ENCODE measurements at places on chromosomes 2 and 18. TPM values are rescaled to one million over a fixed set of nuclear protein-coding genes. Genes with fewer than 3 reads are reported as not detected.

LIPG gene
- 0.50 TPM for total RNA-seq

STARD6 gene
- total RNA-seq = not detected

DNA sequence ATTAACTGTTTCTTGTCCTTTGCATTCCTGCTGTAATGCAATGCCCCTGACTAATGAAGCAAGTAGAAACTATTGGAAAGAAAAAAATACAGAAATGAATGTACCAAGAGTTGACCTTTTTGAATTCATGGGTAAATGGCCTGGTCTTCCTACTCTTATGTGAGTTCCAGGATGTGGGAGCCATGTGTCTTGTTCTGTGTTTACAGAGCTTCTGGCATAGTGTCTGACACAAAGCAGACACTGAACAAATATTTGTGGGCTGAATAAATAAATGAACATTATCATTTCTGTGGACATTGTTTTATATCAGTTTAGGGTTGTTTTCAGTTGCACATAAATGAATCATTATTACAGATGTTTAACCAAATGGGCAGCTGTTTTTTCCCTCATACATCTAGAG, 155.5 kb downstream of the CD8B2 start:
- H3K27me3 ChIP-seq = peaks cover 2% of the 10 kb centered on the region
- no peak overlapping the region for H3K27ac ChIP-seq
- H3K4me1 ChIP-seq = no peaks in the 10 kb centered on the region
- H3K4me3 ChIP-seq = no peak overlapping the region

IL1B gene
- 0.44 TPM for total RNA-seq

- H3K4me3 ChIP-seq = no peak overlapping the region
- DNase-seq = no peak
- H3K4me1 ChIP-seq = no peaks in the 10 kb centered on the region
- H3K27ac ChIP-seq = no peak overlapping the region
- no peaks in the 10 kb centered on the region for H3K27me3 ChIP-seq
Measured at GRCh38 chr18:55932675-55933074, 344.7 kb upstream of the TCF4 start.

MOB4 gene
- total RNA-seq = 19.5 TPM

MAPK4 gene
- total RNA-seq = not detected

DNA sequence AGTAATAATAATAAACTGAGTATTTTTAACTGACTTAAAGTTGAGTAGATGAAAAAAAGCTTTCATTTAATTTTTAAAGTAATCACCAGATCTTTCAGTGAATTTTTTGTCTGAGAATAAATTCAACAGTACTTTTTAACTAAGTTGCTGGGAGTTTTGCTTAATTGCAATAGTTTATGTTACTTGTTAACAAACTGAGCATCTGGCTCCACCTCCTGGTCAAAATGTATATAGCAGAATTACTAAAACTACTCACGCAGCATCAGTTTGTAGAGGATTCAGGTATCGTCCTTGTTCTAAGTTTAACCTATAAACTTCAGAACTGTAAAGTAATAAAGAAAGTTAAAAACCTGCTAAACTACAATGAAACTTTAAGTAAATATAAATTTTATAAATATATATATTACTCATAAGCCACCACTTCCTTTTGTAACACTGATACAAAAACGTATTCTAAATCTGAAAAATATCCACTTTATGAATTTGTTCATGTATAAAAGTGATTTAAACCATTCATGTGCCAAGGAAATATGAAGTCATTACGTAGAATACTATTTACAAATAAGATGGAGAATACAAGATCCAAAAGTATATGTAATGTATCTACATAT, 21.3 kb downstream of the NOL10 start:
- no peaks in the 10 kb centered on the region for H3K4me1 ChIP-seq
- H3K36me3 ChIP-seq = peaks cover 23% of the 10 kb centered on the region
- no peak overlapping the region for H3K4me3 ChIP-seq
- H3K27ac ChIP-seq = no peak overlapping the region

- H3K27ac ChIP-seq = no peak overlapping the region
- no peaks in the 10 kb centered on the region for H3K36me3 ChIP-seq
- no peaks in the 10 kb centered on the region for H3K4me1 ChIP-seq
Measured at GRCh38 chr2:60053791-60054190, 499.7 kb downstream of the BCL11A start.

DNA sequence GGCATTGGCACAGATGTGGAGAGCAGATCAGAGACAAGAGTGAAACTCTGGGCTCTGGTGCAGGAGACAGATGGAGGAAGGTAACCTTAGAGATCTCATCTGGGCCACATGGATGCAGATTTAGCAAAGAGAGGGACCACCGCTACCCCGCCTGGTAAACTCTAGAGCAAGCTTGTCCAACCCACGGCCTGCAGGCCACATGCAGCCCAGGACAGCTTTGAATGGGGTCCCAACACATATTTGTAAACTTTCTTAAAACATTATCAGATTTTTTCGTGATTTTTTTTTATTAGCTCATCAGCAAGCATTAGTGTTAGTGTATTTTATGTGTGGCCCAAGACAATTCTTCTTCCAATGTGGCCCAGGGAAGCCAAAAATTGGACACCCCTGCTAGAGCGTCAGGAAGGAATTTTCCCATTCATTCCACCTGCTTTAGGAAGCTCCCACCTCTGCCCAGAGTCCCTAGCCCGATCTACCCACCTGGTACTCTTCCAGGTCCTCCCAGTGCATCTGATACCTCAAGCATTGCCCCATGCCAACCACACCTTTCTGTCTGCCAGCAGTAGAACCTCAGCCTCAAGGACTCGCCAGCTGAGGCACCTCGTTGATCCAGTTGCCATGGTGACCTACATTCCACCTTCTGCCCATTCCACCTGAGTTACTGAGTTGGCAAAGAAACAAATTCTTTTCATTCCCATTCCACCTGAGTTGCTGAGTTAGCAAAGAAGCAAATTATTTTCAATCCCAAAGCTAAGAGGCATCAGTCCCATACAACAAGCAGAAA, at the start of gene CIB4:
TSS of gene CIB4 (minus strand) at position 586 of the 784 bp plus-strand sequence. CDS start at position 534, 52 bp downstream.
- no peak within 1 kb of the TSS for H3K27ac ChIP-seq
- no peaks in the 10 kb centered on the region for H3K4me1 ChIP-seq
- peaks cover 24% of the 10 kb centered on the region for H3K27me3 ChIP-seq
- H3K4me3 ChIP-seq = no peak within 1 kb of the TSS

DYSF gene
- total RNA-seq = not detected

DNA sequence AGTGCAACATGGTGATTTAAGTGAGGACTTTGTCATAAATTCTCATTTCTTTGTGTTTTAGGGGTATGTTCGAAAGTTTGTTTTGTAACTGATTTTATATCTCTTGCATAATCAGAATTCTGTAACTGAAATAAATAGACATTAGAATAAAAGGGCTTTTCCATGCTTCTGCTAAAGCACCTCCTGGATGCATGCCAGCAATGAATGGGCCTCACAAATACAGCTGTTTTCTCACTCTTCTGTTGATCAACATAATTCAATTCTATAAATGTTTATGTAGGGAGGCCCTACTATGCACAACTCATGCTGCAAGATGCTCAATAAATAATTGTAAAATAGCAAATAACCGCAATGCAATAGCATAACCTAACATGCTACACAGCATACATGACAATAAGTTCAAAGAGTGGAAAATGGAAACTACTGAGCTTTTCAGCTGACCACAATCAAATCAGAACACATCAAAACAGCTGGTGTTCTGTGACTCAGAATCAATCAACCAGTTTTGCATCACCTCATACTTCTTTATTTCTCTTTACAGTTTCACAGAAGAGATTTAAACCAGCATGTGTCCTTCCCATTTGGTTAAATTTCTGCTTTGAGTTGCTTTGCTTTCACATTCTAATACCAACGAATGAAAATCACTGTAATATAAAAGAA, 11.0 kb downstream of the CDH7 start:
- DNase-seq = no peak
- no peak overlapping the region for H3K27ac ChIP-seq
- no peaks in the 10 kb centered on the region for H3K4me1 ChIP-seq
- no peak overlapping the region for H3K4me3 ChIP-seq

- no peaks in the 10 kb centered on the region for H3K27me3 ChIP-seq
- no peak overlapping the region for H3K27ac ChIP-seq
- DNase-seq = no peak
Measured at GRCh38 chr18:48780201-48780912, 170.4 kb downstream of the SMAD7 start.

MC2R gene
- not detected for total RNA-seq

- no peaks in the 10 kb centered on the region for H3K4me1 ChIP-seq
- H3K27me3 ChIP-seq = peaks cover 15% of the 10 kb centered on the region
- no peaks in the 10 kb centered on the region for H3K36me3 ChIP-seq
- H3K4me3 ChIP-seq = no peak overlapping the region
- DNase-seq = peak; percentile 69
Measured at GRCh38 chr18:59823596-59824195, 76.1 kb upstream of the PMAIP1 start.

DNA sequence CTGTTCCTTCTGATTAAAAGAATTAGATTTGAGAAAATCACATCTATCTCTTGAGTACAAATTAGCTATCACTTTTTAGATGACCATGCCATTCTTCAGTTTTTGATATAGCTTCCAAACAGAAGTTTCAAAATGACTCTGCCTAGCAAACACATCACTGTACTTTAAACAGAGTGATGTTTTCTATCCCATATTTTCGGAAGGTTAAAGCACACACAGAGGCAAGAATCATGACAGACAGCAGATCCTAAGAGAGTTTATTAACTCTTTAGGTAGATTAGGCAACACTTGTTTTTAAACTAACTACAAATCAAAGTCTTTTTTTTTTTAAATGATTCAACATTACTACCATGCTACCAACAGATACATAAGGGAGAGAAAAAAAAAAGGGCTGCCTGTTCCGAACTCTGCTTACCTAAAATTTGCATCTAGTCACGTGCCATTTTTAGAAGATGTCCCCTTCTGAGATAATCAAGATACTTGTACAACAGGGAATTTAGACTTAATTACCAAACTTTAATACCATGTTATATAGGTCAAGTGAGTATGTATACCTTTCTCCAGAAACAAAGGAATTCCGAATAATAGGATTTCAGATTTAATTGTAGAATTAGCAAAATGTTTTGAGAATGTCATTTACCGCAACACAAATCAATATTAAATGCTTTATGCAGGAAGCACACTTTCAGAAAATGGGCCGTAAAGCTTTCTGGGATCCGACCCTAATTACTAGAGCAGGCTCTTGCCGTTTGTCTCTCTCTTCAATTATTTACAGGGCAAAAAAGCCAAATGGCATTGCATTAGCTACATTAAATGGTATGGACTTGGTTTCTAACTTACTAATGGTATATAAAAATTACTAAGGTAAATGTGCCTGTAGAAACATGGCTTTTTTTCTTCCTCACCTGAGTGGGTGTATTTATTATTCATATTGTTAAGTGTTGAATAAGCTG, 2.6 kb downstream of the RBMS1 start:
- no peak overlapping the region for H3K27ac ChIP-seq
- DNase-seq = no peak
- H3K27me3 ChIP-seq = no peaks in the 10 kb centered on the region
- peaks cover 58% of the 10 kb centered on the region for H3K4me1 ChIP-seq

CFAP65 gene
- not detected for total RNA-seq

- H3K27me3 ChIP-seq = peaks cover 29% of the 10 kb centered on the region
- no peaks in the 10 kb centered on the region for H3K36me3 ChIP-seq
- H3K4me1 ChIP-seq = peaks cover 3% of the 10 kb centered on the region
Measured at GRCh38 chr2:178202927-178203326, 8.6 kb downstream of the OSBPL6 start.

GRCh38 chr18:80246445-80247392, 595 bp downstream of the PARD6G start:
- H3K27me3 ChIP-seq = peaks cover 36% of the 10 kb centered on the region
- no peak for DNase-seq
- H3K4me1 ChIP-seq = peaks cover 5% of the 10 kb centered on the region

CCDC141 gene
- total RNA-seq = 0.93 TPM

- no peaks in the 10 kb centered on the region for H3K4me1 ChIP-seq
- DNase-seq = no peak
- H3K27ac ChIP-seq = no peak overlapping the region
- no peak overlapping the region for H3K4me3 ChIP-seq
Measured at GRCh38 chr18:12056034-12056883, 37.4 kb upstream of the ANKRD62 start.

CBLN2 gene
- not detected for total RNA-seq

GRCh38 chr2:151191001-151191400, 70.7 kb downstream of the RBM43 start:
- no peak for DNase-seq
- no peaks in the 10 kb centered on the region for H3K36me3 ChIP-seq
- H3K27ac ChIP-seq = no peak overlapping the region
- H3K27me3 ChIP-seq = no peaks in the 10 kb centered on the region
- no peak overlapping the region for H3K4me3 ChIP-seq

- no peak for DNase-seq
- no peaks in the 10 kb centered on the region for H3K36me3 ChIP-seq
- H3K27ac ChIP-seq = no peak overlapping the region
- no peaks in the 10 kb centered on the region for H3K4me1 ChIP-seq
Measured at GRCh38 chr2:73021371-73022010, 50.0 kb downstream of the SFXN5 start.

DNA sequence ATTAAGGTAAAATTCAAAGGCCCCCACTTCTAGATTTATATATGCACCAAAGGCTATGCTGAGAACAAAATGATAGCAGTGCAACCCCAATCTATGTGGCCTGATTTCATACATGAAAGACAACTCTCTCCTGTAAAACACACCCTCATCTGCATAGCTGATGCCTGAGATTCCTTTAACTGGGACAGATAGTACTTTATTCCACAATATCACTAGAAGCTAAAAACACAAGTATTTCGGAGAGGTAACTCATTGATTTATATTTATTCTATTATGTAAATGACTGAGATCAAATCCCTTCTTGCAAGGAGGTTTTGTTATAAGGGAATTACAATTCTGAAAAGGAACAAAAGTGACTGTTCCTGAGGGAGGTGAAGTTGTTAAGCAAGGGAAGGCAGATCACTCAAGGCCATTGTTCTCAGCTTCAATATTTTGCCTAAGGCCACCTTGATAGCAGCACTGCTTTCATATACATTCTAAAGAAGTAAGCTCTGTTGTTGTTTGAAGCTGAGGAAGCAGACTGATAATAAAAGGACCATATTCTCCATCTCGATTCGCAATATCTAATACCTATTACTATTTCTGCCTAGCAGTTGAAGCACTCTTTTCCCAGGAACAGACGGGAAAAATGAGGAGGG, 471.0 kb upstream of the CDH7 start:
- no peak for DNase-seq
- no peak overlapping the region for H3K27ac ChIP-seq
- no peaks in the 10 kb centered on the region for H3K4me1 ChIP-seq
- H3K4me3 ChIP-seq = no peak overlapping the region
- no peaks in the 10 kb centered on the region for H3K27me3 ChIP-seq
- H3K36me3 ChIP-seq = peaks cover 2% of the 10 kb centered on the region

- no peaks in the 10 kb centered on the region for H3K27me3 ChIP-seq
- H3K4me1 ChIP-seq = no peaks in the 10 kb centered on the region
- DNase-seq = no peak
Measured at GRCh38 chr2:180364719-180365118, 357.6 kb upstream of the CWC22 start.

ICA1L gene
- 6.0 TPM for total RNA-seq
